ENCODE measurements at places on chromosomes 2 and 18.

- DNase-seq, result no peak
These were observed 79.0 kb downstream of the GCA start for GRCh38 chr2:162422894-162423293.

- DNase-seq, result no peak
These were observed 85.2 kb downstream of the NDUFA10 start for GRCh38 chr2:239939736-239940483.

DNA sequence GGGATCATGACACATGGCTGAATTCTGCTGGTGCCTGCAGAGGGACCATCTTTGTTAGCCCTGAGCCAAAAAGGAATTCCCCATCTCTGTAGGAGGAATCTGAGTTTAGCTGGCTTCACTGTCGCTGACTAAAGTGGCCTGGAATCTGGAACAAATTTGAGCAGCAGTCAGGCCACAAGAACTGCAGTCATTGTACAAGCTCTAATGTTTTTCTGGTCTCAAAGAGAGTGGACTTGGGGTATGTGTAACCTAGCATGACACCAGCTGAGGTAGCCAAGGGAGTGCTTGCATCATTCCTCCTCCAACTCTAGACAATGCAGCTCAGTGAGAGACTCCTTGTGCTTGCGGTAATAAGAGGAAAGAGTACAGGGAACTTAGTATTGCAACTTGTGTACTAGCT, 539.1 kb upstream of the LRRTM4 start:
- no peak for DNase-seq

GRCh38 chr2:224925061-224925809, 117.0 kb downstream of the DOCK10 start:
- DNase-seq, result no peak

DNA sequence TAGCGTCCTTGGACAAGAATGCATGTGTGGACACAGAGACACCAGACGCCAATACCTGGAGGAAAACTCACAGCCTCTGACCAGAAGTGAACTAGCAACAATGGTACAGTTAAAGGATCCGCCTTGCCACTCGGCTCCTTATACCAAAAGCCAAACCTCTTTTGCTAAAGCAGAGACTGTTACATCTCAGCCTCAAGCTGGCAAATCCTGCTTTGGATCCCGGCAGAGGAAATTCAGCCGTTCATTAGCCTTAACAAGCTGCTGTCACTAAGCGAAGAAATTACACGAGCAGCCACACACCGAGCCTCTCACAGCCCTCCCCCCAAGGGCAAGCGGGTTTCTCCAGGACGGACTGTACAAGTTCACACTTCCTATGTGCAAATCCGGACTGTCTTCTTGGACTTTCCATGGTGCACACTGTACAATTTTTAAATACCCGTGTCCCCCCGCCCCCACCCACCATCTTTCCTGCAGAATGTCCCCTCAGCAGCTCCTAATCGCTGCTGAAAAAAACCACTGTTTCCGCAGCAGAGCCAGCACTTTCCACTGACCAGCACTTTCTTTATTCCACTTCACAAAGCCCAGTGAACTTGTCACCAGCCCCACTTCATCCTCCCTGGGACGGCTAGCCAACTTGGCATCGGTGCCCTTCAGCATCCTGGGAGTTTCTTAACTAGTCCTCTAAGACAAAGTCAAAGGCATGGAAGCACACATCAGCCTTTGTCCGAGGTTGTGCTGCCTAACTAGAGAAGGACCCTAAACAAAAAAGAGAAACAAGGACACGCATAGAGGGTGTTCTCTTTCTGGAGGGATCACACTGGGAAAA, 1.5 kb downstream of the KLF7 start:
- no peak for DNase-seq

DNA sequence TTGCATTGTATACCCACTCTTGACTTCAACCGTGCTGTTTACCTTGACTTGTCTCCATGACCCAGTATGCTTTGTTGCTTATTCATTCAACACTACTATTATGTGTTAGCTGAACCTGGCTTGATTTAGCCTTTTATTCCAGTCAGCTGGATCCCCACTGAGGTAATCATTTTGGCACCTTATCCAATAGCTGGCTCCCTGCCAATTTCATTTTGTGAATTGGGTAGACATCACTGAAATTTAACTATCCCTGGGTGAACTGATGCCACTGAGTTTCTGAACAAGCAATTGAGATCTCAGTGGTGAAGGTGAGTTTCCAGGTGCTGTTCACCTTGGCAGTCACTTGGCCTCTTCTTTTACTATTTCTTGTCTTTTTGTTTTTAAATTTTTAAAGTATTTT, 584.3 kb downstream of the ADCYAP1 start:
- DNase-seq, result no peak

GRCh38 chr18:12463191-12463590, 55.5 kb downstream of the PRELID3A start:
- DNase-seq, result no peak

- no peak for DNase-seq
These were observed 24.2 kb upstream of the TOGARAM2 start for GRCh38 chr2:28956890-28957289.

DNA sequence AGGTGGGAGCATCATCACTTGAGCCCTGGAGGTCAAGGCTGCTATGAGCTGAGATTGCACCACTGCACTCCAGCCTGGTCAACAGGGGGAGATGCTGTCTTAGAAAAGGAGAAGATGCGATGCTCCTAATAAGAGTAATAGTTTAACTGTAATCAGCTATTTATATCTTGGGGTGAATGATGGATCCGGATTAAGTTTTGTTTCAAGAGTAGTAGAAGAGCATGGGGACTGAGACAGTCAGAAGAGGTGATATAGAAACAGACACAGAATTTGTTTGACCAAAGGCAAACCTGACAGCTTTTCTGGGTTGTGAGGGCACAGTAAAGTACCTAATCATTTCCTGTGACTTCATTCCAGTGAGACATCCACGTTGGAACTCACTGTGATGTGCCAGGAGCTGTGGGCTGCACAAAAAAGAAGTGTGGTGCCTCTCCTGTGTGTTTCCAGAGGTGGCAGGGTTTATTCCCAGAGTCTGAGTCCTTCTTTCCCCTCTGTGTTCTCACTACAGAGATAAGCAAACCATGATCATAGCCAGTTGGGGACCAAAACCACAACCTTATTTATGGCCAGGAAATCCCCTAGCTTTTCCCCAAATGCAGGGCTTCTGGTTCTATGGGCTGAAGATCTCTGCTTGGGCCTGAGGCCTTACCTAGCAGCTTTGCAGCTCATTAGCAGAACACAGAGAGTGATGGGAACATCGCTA, 113.7 kb downstream of the XRCC5 start:
- no peak for DNase-seq

Measured in KG1 (cell line).